ENCODE measurements at places on chromosomes 1 and 21. TPM values are rescaled to one million over a fixed set of nuclear protein-coding genes. Genes with fewer than 3 reads are reported as not detected.

The PKP1 gene
- 21.0 TPM for polyA plus RNA-seq

The TRAF3IP3 gene
- polyA plus RNA-seq, result 2.1 TPM

The IL6R gene
- polyA plus RNA-seq, result 2.9 TPM

The TCHH gene
- polyA plus RNA-seq, result 0.09 TPM

The GREM2 gene
- polyA plus RNA-seq, result 8.7 TPM
